ENCODE measurements at places on chromosomes 7 and 10.

- no peak for DNase-seq
These were observed 150.4 kb downstream of the ACTR3B start for GRCh38 chr7:152909683-152910544.

- no peak for DNase-seq
These were observed 384.7 kb upstream of the FZD8 start for GRCh38 chr10:36026656-36027390.

DNA sequence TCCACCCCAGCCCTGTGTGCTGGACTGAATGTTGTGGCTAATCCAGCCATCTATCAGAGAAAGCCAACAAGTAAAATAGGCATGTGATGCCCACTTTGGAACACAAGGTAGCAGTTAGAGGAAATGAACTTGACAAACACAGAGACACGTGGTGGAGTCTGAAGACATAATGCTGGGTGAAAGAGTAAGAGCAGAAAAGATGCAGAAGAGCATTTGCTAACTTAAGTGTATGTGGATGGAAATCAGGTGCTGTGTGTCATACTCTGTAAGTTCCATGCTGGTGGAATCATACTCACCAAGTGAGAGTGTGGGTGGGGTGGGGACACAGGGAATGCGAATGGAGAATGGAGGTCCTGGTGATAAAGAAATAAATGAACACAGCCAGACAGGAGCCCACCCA, 22.8 kb downstream of the WDFY4 start:
- no peak for DNase-seq

- DNase-seq: peak; percentile 35
These were observed 90.5 kb upstream of the POM121L12 start for GRCh38 chr7:52944921-52945320.

- DNase-seq: no peak
These were observed 17.2 kb downstream of the SH2B2 start for GRCh38 chr7:102303669-102304422.

- DNase-seq: no peak
These were observed 198.3 kb upstream of the ZNF32 start for GRCh38 chr10:43846968-43847367.

DNA sequence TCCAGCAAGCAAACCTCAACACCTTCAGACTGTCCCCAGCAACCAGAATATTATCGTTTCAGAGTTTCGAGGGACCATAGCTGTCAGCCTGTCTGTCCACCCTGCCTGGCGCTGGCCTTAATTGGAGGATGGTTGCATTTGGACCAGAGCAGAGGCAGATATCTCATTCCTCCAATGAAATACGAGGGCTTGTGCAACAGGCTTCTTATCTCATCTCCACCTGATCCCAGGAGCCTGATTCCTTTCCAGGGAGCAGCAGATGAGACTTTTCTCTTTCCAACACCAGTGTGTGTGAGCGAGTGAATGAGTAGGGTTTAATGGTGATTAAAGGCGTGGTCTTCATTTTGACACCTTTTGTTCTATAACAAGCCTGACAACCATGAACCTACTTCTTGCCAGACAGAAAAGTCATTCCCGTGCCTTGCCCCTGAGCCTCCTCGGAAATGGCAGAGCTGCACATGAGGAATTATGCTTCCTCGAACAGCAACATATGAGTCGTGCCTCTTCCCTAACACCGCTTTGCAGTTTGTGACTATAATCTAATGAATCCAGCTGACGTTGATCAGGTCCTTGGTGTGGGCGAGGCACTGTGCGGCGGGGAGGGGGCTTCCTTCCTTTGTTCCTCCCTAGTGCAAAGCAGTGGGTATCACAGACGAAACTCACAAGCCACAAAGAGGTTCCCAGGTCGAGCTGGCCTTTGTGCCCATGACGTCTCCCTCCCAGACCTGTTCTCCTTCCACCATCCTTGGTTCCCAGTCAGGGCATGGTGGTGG, 147.4 kb downstream of the CUX1 start:
- no peak for DNase-seq

DNA sequence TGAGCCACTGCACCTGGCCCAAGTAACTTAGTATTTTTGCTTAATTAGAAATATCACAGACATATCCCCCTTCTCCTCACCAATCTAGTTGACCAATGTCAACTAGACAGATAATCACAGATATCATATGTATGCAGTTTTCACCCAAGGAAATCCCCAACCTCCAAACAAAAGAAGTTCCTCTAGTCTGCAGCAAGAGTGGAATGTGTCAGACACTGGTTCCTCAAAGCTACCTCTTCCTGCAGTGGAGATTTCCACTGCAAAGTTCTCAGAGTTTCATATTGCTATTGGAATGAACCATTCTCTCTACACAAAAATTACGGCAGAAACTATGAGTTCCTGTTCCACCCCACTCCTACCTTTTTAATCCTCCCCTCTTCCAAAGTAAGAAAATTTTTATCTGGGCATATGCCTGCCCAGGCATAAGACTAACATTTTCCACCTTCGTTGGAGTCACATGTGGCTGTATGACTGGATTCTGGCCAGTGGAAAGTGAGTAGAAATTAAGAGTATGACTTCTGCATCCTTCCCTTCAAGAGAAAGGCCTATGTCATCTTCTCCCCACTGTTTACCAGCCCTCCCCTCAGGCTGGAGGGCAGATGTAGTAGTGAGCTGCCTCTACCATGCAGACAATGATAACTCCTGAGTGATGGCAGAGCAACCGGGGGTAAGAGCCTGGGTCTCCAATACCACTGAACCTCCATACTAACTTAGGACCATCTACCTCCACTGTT, 103.0 kb downstream of the MYOF start:
- DNase-seq: no peak

GRCh38 chr10:72659694-72660093, 32.2 kb upstream of the MCU start:
- DNase-seq: no peak

DNA sequence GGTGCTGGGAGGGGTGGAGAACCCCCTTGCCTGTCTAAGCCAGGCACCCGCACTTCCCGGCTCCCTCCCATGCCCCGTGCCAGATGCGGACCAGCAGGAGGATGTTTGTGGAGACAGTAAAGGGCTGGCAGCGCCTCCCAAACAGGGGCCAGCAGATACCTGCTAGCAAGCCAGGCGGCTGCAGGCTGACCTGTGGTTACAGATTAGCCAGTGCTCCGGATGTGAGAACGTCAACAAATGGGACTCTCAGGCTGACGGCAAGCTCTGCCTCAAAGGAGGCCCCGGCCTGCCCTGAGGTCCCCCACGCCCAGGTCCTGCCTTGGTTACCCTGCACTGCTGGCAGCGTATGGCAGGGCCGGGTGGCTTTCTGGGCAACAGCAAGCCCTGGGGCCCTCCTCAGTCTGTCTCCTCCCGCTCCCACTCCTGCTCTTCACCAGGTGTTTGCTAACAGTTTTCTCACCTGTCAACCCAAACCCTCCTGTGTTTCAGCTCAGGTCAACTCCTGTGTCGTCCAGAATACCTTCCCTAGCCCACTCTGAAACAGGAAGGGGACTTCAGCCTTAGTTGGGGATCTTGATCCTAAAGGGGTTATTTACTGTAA, 85.4 kb downstream of the NEURL1 start:
- DNase-seq: no peak

GRCh38 chr7:67450171-67450570, 453.5 kb downstream of the TYW1 start:
- no peak for DNase-seq

GRCh38 chr7:100486753-100487446, 3.2 kb downstream of the NYAP1 start:
- no peak for DNase-seq

DNA sequence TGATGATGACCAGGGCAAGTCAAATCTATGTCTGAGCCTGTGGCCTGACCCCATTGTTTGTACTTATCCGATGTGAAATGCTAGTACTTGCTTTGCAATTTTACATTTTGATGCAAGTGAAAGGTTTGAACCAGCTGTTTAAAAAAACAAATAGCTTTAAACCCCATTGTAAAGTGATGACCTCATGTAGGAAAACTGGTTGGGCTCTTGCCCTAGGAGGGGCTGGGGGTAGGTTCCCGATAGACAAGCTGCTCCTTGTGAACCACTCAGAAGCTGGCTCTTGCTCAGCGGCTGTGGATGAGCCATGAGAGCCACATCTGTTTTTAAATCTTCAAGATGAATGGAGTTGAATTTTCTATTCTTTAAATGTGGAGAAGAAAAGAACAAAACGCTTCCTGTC, 185.3 kb downstream of the WDR11 start:
- DNase-seq: no peak

GRCh38 chr7:105653441-105654005, 72.2 kb upstream of the EFCAB10 start:
- no peak for DNase-seq

DNA sequence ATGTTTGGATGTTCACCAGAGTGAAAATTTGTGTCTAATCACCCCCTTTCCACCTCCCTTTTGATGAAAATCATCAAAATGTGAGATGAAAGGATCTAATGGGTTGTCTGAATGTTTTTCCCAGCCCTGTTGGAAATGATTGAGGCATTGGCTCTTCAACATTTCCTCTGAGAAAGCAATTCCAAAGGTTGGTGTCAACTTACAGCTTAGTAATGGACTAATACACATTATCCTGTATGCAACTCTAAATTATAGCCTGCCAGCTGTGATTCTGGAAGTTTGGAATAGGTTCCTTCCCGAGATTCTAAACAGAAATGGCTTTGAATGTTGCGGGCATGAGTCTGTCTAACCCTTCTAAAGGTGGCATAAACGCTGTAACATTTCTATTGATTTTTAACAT, 152.9 kb downstream of the DYNC1I1 start:
- no peak for DNase-seq

DNA sequence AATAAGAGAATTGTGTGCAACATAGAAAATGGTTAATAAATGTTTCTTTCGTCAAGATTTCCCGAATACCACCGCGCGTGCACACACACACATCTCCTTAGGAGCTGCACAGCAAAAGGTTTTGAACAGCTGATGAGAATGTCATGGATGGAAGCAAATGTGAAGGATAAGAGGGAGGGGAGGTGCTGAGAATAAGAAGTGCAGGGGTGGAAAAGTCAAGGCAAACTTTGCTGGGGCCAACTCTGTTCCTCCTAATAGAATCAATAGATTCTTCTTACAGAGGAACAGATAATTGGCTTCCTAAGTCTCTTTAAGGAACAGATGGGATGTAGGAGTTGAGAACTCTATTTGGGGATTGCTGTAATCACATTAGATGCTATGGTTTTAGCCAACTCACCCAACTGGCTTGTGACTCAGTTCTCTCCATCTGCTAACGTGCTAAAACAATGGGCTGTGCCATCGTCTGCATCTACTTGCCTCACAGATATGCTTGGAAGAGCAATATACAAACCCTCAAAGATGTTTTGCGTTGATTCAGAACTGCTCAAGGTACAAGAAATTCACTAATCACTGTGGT, 408.2 kb upstream of the CELF2 start:
- no peak for DNase-seq

DNA sequence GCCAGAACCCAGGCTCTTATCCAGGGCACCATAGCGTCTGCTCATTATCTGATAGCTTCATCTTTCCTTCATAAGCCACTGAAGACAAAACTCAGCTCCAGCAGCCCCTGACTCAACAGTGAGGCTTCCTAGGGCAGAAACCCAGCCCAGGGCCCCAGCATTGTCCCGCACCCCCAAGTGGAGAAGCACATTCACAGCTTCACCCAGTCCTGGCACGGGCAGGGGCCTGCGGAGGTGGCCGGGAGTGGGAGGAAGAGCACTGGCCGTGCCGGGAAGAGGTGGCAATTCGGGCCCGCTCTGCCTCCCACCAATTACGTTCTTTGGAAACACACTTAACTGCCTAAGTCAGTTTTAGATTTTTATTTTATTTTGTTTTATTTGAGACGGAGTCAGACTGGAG, 10.3 kb upstream of the CALML5 start:
- DNase-seq: no peak

DNA sequence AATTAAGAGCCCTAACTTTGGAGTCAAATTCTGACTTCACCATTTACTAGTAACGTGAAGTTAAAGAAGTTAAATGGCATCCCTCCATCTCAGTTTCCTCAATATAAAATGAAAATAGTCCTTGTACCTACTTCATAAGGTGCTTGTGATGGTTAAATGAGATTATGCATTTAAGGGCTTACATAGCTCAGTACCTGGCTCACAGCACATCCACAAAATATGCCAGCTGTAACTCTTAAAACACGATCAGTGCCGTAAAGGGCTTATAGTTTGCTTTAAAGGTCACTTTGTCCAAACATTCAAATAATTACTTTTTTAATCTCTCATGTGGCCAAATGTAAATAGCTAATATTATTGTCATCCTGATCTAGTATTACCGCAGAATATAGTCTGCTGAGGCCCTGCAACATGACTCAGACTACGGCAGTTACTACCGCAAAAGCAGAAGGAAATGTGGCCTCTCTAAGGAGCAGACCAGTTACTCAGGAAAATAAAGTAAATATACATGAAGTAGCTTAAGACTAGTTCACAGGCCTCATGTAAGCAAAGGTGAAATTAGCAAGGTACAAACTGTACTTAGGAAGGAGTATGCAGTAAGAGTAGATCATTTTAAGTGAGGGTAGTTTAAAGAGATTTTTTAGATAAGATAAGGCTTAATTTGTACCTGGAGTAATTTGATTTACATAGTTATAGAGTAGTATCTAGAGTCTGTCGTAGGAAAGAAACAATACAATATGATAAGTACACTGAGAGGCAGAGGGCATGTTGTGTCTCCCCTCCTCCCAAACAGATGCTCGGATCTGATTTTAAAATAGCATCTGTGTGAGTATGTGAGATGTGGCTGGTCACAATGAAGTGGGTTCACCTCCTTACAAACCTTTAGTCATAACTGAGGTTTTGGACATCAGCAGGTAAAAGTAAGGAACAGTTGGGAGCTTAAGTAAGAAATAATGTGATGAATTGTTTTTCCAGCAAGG, 13.1 kb downstream of the CASP2 start:
- DNase-seq: no peak

GRCh38 chr7:149245244-149245643, 5.8 kb downstream of the ZNF212 start:
- no peak for DNase-seq

GRCh38 chr7:21939136-21939857, 6.4 kb downstream of the CDCA7L start:
- DNase-seq: no peak

GRCh38 chr10:75474106-75474505, 42.7 kb downstream of the LRMDA start:
- DNase-seq: no peak

DNA sequence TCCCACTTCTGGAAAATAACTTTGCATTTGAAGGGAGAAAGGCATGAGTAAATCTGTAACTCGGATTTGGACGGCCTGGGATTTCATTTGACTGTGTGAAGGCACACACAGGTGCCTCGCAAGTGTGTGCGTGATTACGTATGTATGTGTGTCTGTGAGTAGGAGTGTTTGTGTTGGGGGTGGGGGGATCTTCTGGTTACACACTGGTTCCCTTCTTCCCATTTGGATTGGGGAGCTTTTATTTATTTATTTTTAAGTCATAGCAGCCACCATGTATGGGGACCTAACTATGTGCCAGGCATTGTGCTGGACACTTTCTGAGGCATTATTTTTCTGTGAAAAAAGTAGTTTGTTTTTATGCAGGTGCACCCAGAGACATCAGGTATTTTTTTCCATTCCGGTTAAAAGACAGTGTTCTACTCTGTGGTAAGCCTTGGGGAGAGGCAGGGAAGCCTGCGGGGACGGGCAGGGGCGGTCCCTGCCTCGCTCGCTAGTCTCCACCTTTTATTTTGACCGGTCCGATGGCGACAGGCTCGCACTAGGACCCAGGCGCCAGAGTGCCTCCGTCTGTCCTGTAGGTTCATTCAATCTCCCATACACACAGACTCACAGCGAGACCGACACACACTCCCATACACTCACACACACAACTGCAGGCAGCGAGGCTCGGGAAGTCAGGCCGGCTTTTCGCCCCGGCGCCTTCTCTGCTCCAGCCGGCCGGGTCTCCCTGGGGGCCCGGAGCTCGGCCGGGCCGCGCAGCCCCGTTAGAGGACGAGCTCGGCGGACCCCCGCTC, at the start of gene MXI1:
Gene MXI1 (plus strand): TSS at position 595 of the 794 bp plus-strand sequence. CDS start 204 bp downstream, outside the sequence.
- DNase-seq: peak; percentile 91
